Activated gamma-delta T cell treated with Interleukin-2 at 50 U/mL for 16 hours (primary cell): ENCODE measurements at places on chromosomes 6 and 20.

DNA sequence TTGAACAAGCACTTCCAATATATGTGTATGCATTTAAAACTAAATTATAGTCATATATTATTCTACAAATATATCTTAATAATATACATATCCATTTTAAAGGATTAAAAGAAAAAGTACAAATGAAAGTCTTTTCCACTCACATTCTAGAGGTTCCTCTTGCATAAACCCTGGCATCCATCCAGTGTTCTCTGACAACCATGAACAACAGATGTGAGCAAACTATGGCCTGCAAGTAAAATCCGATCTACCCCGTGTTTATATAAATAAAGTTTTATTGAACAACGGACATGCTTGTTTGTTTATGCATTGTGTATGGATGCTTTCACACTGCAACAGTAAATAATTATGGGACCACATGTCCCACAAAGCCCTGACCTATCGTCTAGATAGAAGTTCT lies 1122.3 kb downstream of the EPHA7 start:
- DNase-seq, result no peak

GRCh38 chr6:11592294-11592906 lies 54.9 kb downstream of the TMEM170B start:
- no peak for DNase-seq

GRCh38 chr6:71537717-71538116 lies 249.1 kb downstream of the OGFRL1 start:
- no peak for DNase-seq

- no peak for DNase-seq
Observed at GRCh38 chr6:106847116-106847515, 127.4 kb downstream of the CD24 start.

- DNase-seq, result no peak
Observed at GRCh38 chr6:2215342-2215741, 30.1 kb downstream of the GMDS start.
